ENCODE measurements at places on chromosomes 12 and 14. TPM values are rescaled to one million over a fixed set of nuclear protein-coding genes. Genes with fewer than 3 reads are reported as not detected.

DNA sequence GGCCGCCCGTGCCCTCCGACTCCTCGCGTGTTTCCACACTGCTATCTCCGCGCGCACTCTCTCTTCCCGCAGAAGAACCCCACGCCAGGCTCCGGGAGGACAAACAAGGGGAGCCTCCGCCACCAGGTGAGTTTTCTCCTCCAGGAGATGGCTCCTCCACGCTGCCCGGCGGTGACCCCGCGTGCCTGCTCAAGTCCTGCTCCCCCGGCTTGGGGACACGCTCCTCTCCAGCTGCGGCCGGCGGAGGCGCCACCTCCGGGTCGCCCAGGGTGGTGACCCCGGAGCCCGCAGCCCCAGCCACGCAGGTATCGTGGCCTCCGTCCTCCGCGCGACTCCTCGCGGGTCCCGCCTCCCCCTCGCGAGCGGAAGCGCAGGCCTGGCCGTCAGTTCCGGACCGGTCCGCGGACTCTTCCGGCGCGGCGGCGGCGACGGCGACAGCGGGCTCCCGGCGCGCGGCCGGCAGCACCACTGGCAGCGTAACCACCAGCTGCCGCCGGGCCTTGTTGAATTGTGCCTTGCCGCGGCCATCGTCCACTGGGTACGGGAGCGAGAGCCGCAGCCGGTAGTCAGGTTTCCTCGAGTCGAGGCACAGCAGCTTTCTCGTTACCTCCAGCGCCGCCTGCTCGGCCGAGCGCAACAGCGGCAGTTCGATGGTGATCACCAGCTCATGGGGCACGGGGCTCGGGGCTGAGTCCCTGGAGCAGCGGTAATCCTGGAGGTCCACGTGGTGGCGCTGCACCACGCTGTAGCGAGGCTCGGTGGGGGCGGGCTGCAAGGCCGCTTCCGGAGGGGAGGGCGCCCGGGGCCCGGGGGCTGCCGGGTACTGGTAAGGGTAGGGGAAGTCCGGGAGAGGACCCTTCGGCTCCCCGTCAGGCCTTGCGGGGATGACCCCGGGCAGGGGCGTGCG lies 1.2 kb downstream of the DNAAF2 start:
- H3K27ac ChIP-seq: peak overlapping the region; percentile 66
- no peaks in the 10 kb centered on the region for H3K27me3 ChIP-seq
- no peaks in the 10 kb centered on the region for H3K36me3 ChIP-seq
- peak; percentile 97 for DNase-seq
- H3K4me1 ChIP-seq: peaks cover 5% of the 10 kb centered on the region

Gene ANKS1B
- 30.0 TPM for total RNA-seq

- no peaks in the 10 kb centered on the region for H3K36me3 ChIP-seq
- no peak overlapping the region for H3K27ac ChIP-seq
- no peaks in the 10 kb centered on the region for H3K4me1 ChIP-seq
- DNase-seq: peak; percentile 11
- H3K27me3 ChIP-seq: no peaks in the 10 kb centered on the region
Observed at GRCh38 chr14:100618763-100619320, 31.6 kb upstream of the BEGAIN start.

Gene C12orf76
- total RNA-seq: 10.5 TPM

DNA sequence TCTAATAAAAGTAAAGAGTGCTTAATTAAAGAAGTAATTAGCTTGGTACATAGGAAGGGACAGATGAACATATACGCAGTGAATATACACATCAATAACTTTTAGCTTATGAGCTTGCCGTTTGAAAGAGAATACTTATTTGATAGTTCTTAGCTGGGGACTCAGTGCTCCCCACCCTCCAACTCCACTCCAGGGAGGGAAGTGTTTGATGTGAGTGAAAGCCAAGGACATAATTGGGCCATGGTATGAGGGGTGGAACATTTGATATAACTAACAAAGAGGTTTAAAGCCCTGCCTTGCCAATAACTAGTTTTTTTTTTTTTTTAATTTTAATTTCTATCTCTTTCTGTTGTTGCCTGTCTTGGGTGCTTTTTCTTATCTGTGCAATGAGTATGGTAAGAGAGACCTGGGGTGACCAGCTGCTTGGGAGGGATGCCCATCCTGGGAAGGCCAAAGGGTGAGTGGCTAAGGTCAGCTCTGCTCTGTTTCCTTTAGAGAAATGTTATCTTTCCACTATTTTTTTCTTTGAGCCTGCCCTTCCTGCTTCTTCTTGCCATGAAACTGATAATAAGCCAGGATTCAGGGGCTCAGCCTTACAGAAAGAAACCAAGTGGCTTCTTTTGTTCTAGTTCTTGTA lies 132.8 kb upstream of the CPSF6 start:
- no peak overlapping the region for H3K4me3 ChIP-seq
- H3K27me3 ChIP-seq: no peaks in the 10 kb centered on the region
- no peaks in the 10 kb centered on the region for H3K4me1 ChIP-seq
- DNase-seq: no peak
- H3K27ac ChIP-seq: no peak overlapping the region
- no peaks in the 10 kb centered on the region for H3K36me3 ChIP-seq

DNA sequence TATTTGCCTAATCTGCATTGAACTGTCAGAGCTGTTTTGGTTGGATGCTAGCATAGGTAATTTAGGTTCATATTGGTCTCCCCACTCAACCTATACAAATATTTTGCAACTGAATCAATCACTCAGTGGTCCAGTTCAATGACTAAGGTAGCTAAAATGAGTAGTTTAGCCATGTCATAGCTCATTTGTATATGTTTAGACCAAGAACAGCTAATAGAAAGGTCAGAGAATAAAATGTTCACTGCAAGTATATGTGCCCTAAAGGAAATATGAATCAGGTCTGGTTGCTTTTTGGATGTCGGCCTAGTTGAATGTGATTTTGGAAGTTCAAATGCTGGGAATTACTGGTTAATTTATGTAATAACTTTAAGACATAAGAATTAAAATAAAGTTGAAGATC lies 883.9 kb downstream of the LRFN5 start:
- DNase-seq: no peak
- H3K27me3 ChIP-seq: no peaks in the 10 kb centered on the region
- H3K4me3 ChIP-seq: no peak overlapping the region
- H3K27ac ChIP-seq: no peak overlapping the region
- H3K36me3 ChIP-seq: no peaks in the 10 kb centered on the region

DNA sequence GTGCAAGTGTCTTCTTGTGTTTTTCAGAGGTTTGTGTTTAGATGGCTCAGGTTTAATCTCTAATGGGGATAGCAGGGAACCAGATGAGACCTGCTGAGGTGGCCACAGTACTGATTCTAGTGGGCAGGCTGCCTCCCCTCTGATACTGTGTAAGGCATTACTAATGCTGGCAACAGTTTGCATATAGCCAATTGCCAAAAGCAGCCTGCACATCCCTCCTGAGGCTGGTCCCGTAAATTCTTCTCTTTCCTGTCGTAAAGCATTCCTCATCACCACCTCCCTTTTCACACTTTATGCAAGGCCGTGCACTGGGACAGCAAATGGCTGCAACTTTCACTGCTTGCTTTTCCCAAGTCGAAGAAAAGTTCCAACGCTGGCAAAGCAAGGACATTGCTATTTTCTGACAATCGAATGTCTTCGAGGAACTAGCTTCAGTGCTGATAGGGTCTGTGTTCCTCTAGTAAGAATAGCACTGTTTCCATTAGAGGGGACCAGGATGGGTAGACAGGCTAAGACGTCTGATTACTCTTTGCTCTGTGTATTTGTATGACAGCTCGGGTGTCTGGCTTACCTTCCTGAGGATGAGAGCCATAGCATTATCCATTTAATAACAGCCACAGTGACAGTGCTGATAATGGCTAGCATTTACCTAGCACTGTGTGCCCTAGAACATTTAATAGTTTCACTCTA lies 178.2 kb upstream of the HIF1A start:
- H3K27ac ChIP-seq: no peak overlapping the region
- peak; percentile 54 for DNase-seq
- H3K36me3 ChIP-seq: no peaks in the 10 kb centered on the region
- no peak overlapping the region for H3K4me3 ChIP-seq

Gene SLC7A7
- 16.7 TPM for total RNA-seq

Gene AQP6
- 0.39 TPM for total RNA-seq

Gene SCARB1
- 15.0 TPM for total RNA-seq

- H3K4me3 ChIP-seq: no peak overlapping the region
- no peaks in the 10 kb centered on the region for H3K4me1 ChIP-seq
- H3K27me3 ChIP-seq: no peaks in the 10 kb centered on the region
- no peaks in the 10 kb centered on the region for H3K36me3 ChIP-seq
Observed at GRCh38 chr12:46891306-46891705, 65.5 kb upstream of the SLC38A4 start.
